Stimulated activated CD4-positive, alpha-beta T cell treated with anti-CD3 and anti-CD28 coated beads, Interleukin-2, amount 100 ng/mL, for 24 hours (primary cell): ENCODE measurements at places on chromosomes 12 and 14.

- no peak for DNase-seq
These were observed 61.8 kb downstream of the FBXO33 start for GRCh38 chr14:39370415-39370814.

GRCh38 chr12:92911339-92911738 is 17.8 kb downstream of the EEA1 start:
- no peak for DNase-seq

DNA sequence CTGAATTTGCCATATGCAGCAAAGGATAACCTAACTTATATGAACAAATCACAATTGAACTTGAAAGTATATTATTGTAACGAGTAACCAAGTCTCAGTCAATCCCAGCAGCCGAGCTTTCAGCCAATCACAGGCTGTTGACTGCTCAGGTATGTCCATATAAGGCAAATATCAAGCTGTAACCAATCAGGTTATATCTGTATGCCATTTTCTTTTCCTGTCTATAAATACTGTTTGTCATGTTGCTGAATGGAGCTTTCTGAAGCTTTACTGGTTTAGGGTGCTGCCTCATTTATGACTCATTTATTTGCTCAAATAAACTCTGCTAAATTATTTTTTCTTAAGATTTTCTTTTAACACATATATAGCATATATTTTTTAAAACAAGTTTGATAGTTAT is 1059.5 kb downstream of the GALC start:
- DNase-seq = no peak

DNA sequence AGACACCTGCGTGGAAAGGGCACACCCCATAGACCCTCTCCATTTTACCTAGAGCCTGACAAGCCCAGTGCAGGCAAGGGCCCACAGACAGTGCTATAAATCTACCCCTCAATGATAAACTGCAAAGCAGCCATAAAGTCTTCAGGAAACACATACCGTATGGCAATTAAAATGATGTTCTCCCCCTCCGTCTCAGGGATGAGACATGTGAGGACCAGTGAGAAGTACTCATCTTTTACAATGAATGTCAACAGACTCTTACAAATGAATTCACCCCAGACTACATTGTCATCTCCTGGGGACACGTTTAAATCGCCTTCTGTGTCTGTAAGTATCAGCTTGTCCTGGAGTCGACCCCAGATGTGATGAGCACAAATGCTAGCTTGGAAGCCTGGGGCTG is 362.7 kb downstream of the ADGRD1 start:
- DNase-seq = no peak

GRCh38 chr12:98719515-98720504 is 74.7 kb downstream of the APAF1 start:
- no peak for DNase-seq

- DNase-seq = no peak
These were observed 133.9 kb upstream of the TSPAN8 start for GRCh38 chr12:71291746-71292145.

GRCh38 chr14:20409226-20409625 is 4.1 kb downstream of the TEP1 start:
- DNase-seq = no peak

DNA sequence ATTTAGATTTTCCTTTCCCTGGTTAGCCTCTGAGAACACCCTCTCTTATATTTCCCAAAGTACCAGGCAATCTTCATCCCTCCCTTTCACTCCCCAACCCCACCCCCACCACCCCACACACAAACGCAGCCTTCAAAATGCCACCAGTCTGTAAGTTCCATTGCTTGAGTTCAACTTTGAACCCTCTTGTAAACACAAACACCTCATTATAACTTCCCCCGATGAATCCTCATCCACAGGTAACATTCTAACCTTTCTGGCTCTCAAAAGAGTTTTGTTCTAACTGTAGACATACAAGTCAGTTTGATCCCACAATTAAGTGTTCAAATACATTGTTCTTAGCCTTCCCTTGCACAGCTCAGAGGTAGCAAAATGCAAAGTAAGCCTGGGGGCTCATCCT is 199.4 kb upstream of the FOXN3 start:
- DNase-seq = no peak

DNA sequence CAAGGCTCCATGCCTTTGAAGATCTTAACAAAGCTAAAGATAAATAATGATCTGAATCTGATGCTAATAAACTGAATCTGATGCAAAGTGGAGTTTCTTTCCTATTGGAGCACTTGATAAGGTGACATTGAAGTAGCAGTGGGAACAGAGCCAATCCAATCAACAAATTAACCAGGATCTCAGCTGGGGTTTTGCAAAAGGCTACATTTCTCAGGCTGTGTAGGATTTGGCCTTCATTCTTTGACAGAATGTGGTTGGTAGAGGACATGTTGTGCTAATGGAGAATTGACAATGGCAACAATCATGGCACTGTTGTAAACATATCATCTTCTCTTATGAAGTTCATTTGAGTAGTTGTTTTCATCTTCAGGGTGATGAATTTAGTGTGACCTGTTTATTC is 164.9 kb downstream of the CCDC91 start:
- DNase-seq = no peak

- DNase-seq = no peak
These were observed 28.4 kb upstream of the NOVA1 start for GRCh38 chr14:26626256-26626655.

- no peak for DNase-seq
These were observed 6.5 kb upstream of the CDK2AP1 start for GRCh38 chr12:123278101-123278627.

DNA sequence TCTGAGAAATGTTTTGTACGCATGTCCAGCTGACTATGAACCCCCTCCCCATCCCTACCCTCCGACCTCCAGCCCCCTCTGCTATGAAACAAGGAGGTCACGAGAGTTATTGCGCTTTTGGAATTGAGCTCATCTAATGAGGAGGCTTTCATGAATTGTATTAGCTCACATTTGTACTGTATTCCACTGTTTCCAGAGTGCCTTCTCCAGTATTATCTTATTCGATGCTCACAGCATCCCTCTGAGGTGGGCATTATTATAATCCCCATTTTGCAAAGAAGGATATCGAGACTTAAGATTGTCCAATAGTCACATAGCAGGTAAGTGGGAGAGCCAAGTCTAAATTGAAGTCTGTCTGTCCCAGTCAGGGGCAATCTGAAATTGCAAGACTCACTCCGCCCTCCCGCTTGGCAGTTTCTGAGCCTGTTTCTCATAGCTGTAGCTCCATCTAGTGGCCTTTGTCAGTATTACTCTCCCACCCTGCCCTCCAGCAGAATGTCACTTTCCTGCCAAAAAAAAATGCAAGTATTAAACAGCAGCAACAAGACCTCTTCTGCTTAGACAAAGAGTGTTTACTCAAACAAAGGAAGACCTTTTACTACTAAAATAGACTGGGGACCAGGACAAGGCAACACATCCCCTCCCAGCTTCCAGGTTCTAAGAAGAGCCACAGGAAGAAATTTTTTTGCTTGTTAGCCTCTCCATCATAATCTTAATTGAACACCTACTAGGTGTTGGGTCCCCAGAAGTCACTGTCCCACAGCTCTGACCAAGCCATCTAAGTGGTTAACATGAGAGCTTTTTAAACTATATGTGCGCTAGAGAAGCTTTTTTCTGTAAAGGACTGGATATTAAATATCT is 48.6 kb upstream of the TMEM233 start:
- peak; percentile 55 for DNase-seq

- DNase-seq = no peak
These were observed 3.6 kb downstream of the SMCO3 start for GRCh38 chr12:14810167-14810952.

GRCh38 chr12:16347391-16348298 is at the start of gene MGST1:
Gene MGST1, plus strand, starts transcription at chr12:16347645. Its CDS starts 6,608 bp downstream, at chr12:16354253.
- DNase-seq = peak; percentile 0

DNA sequence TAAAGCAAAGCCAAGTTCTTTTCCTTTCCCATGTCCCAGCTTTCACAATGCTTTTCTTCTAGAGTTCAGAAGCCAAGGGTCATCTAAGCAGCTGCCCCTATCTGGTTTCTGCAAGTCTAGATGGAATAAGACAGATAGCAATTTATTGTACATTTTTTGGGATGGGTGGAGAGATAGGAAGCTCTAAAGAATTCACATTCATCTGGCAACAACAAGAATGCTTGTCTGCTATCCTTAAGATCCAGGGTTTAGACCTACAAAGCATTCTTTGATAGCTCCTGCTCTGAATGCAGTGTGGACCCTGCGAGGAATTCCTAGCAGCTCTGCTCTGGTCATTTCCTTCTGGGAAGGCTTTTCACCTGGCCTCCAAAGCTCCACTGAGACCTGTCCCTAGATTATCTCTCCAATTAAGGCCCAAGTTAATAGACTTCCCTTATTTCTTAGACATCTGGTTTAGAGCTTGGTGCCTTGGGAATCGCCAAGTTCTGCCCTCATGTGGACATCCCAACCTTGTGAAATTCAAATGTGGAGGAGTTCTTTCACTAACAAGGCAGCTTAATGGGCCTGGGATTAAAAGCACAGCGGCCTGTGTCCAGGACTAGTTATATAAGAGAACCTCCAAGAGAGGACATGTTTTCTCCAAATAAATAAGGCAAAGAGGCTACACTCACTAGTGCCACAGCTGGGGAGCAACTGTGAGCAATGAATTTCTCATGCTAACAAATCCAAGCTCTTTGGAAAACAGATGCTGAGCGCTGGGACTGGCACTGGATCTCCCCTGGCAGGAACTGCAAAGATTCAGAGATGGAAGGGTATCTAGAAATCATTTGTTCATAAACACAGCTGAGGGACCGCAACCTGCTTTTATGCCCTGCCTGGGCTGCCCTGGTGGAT is 384.5 kb upstream of the DDHD1 start:
- no peak for DNase-seq

DNA sequence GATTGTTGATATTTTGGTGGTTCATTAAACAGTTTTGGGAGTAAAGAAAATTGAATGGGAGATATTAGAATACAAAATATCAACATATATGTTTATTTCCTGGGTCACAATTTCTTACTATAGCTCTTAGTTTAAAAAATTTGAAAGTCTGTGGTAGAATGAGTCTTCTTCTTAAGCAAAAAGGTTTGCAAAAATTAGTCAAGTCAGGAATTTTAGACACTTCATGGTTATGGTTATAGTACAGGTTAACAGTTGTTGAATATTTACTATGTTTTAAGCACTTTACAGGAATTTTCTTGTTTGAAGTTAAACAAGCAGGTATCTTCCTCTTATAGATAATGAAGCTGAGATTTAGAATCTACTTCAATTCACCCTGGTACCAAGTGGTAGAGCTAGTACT is 56.8 kb downstream of the USP15 start:
- no peak for DNase-seq

DNA sequence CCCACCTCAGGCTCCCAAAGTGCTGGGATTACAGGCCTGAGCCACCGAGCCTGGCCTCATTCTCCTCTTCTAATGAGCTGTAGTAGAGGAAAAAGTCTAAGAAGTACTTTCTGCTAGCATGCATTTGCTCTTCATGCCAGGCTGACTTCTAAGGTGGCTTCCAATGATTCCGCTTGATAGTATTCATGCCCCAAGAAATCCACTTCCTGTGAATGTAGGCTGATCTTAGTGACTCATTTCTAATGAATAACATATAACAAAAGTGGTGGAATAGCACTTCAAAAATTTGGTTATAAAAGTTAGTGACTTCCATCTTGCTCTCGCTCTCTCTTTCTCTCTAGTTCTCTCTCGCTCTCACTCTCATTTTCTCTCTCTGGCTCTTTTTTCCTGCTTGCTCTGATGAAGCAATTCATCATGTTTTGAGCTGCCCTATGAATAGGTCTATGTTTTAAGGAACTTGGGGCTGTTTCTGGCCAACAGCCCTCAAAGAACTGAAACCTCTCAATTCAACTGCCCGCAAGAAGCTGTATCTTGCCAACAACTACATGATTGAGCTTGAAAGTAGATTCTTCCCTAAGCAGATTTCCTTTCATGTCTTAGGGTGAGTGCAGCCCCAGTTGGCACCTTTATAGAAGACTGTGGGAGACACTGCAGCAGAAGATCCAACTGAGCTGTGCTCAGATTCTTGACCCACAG is 282.9 kb downstream of the RMST start:
- DNase-seq = no peak

GRCh38 chr14:101000711-101001250 is 97.3 kb upstream of the RTL1 start:
- no peak for DNase-seq

- no peak for DNase-seq
These were observed 46.0 kb downstream of the CACNA2D4 start for GRCh38 chr12:1872448-1872847.

GRCh38 chr12:132614861-132615578 is 3.6 kb upstream of the P2RX2 start:
- peak; percentile 85 for DNase-seq

- peak; percentile 73 for DNase-seq
These were observed at the start of gene AHNAK2 for GRCh38 chr14:104977681-104978653. Gene AHNAK2, minus strand, starts transcription at chr14:104978374. Its CDS starts 137 bp downstream, at chr14:104978237.

DNA sequence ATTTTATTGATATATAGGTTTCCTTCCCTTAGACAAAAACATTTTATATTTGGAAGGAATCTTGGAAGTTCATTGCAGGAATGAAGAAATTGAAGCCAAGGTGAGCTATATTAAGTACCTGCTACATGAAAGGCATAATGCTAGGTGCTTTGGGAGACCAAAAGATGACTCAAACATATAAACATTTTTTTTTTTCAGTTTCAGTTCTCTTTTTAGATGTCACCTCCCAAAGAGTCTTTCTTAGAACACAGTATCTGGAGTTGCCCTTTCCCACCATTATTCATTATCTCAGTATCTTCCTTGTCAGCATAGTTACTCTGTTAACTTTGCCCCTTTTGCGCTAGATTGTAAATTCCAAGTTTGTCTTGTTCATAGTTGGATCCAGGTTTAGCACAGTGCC is 1.1 kb downstream of the LIN52 start:
- DNase-seq = no peak

GRCh38 chr12:4169531-4169930 is 104.0 kb upstream of the CCND2 start:
- DNase-seq = no peak

DNA sequence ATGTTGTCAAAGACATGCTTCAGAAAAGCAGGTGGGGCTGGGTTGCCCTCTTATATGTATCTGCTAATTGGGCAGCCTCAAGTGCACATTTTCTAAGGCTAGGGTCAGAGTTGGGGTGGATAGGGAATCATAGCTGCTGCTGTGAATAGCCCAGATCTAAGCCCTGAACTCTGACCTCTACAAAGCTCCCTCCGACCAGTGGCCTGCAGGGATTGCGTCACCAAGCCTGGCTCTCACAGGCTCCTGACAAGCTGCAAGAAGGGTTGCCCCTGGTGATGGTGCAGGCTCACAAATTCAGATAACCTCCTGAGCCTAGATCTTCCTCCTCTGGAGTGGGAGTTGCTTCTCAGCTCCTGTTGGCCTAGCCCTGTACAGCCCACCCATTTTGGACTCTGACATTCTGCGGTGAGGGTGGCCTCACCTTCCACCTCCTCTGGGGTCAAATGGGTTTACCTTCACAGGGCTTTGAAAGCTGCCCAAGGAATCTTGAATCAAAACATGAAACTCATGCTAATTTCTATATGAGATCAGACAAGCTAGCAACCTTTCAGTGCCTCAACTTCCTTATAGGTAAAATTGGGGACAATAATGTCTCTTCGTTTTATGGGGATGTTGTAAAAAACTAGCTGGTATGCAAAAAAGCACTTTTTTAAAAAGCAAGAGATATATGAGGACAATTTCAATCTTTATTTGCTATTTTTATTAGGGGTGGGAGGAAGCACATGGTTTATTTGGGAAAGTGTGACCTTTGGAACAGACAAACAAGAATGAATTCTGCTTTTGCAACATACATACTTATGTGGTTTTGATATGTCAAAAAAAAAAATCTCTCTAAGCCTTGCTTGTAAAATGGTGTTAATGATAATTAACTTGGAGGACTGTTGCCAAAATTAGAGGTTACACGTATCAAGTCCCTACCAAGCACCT is 4.9 kb upstream of the SUSD6 start:
- DNase-seq = no peak
